ENCODE measurements at places on chromosomes 2 and 18. TPM values are rescaled to one million over a fixed set of nuclear protein-coding genes. Genes with fewer than 3 reads are reported as not detected.
A peak's percentile ranks its signal among the peaks of the same experiment; 100 is the strongest.

UGT1A10 gene
- not detected for total RNA-seq

SIX2 gene
- 1.3 TPM for total RNA-seq

GRCh38 chr2:135985018-135985825, at the start of gene DARS1:
Gene DARS1 (minus strand): TSS chr2:135985626. CDS start chr2:135985468, 158 bp downstream.
- DNase-seq: peak; percentile 96

SERPINB11 gene
- total RNA-seq: not detected

- no peak for DNase-seq
These were observed 343.5 kb downstream of the MTX2 start for GRCh38 chr2:176612736-176613135.

AGXT gene
- total RNA-seq: not detected

SH3BP4 gene
- 38.6 TPM for total RNA-seq
